ENCODE measurements at places on chromosomes 3 and 15.

DNA sequence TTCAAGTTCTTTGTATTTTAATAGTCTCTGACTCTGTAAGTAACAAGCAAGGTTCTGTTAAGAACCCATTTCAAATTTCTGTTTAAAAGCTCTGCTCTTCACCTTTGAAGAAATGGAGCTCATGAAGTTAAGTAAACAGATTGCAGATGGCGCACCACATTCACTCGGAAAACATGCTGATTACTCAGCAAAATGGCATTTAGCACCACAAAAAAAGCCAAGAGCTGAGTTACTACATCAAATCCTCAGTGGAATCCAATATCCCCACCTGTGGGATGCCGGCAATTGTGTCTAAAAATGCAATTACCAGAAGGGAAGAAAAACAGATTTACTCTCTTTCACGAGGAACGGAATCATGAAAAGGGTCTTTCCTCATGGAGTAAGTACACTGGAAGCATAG is 758.0 kb downstream of the NTRK3 start:
- no peak for DNase-seq

DNA sequence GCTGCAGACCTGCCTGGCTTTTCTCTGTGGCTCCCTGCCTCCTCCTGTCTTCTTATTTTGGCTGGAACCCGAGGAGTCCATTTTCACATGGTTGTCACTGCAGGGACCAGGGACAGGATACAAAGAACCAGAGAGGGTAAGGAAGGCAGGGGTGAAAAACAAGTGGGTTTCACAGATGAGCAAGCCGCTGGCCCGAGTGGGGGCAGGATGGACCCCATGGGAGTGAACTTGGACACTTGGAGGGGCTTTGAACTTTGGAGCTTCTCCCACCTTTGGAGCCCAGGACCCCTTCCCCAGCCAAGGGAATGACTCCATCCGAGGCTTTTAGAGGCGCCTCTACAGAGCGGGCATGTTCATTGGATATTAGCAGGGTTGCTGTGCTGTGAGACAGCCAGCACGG is 26.9 kb upstream of the ADCY5 start:
- no peak for DNase-seq

GRCh38 chr3:185056908-185057307 is 96.0 kb downstream of the C3orf70 start:
- no peak for DNase-seq

DNA sequence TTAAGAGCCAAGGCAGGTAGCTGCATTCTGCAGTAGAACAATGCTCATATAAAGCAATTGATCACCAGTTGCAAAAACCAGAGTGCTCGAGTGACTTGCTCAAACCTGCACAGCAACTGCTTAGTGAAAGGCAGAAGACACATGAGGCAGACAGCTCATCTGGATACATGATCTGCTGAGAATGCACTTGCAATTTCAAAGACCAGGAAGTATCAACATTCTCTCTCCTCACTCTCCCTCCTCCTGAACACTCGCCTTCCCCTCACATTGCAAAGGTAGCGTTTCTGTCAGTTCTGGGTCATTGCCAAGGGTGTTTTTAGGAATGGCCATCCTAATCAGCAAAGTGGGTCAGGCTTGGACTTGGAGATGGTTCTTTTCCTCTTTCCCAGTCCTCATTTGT is 61.0 kb downstream of the BFSP2 start:
- DNase-seq, result no peak

DNA sequence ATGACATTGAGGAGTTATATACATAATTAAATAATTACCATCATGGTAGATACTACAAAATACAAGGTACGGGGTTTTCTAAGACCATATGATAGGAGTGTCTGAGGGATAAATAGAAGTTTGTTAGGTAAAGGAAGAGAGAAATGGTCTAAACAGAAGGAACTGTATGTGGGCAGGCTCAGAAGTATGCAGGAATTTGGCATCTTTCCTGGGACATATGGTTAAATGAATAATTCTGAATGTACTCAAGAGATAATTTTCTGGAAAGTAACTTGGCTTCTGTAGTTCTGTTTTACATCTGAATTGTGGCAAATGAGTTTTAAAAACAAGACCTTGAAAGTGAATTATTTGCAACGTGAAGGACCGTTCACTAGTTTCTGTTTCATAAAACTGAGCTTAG is 17.5 kb downstream of the LMCD1 start:
- DNase-seq, result no peak

- DNase-seq, result peak; percentile 24
These were observed 75.1 kb upstream of the VGLL4 start for GRCh38 chr3:11718637-11719405.

- no peak for DNase-seq
These were observed 60.3 kb downstream of the SLC6A6 start for GRCh38 chr3:14462738-14463137.

- DNase-seq, result no peak
These were observed 99.1 kb downstream of the LARS2 start for GRCh38 chr3:45487508-45487907.

DNA sequence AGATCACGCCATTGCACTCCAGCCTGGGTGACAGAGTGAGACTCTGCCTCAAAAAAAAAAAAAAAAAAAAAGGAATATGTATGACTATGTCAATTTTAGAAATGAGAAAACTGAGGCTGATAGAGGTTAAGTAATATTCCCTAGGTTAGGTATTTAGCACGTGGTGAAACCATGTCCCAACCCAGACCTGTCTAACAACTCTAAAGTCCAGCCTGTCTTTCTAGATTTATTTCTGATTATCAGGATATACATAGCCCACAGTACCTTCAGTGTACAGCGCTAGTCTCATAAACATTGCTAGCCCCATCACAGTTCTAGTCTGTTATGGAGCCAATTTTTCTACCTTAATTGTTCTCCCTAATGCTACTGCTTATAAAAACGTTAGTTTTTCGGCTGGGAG is 88.4 kb upstream of the RAP2B start:
- DNase-seq, result no peak

DNA sequence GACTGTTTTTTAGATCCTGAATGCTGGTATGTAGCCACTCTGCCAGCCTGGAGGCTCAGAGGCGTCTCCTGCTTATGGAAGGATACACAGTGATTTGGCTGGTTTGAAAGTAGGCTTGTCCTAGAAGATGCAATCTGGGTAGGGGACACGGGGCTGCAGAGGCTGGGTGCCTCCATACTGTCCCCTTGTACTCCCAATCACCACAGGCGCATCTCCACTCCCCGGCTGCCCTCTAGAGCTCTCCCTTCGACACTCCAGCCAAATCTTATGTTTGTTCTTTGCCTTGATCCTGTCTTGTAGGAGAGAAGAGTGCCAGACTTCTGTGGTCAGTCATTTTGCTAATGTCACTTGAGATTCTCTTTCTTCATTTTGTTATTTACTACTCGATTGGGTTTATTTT is 168.8 kb upstream of the THRB start:
- no peak for DNase-seq

GRCh38 chr15:88702983-88703382 is 64.2 kb downstream of the ISG20 start:
- no peak for DNase-seq
